Stimulated activated CD8-positive, alpha-beta memory T cell treated with anti-CD3 and anti-CD28 coated beads, Interleukin-2, amount 100 ng/mL, for 48 hours (primary cell): ENCODE measurements at places on chromosomes 5 and 9.
A peak's percentile ranks its signal among the peaks of the same experiment; 100 is the strongest.

GRCh38 chr5:94812232-94812631, 193.8 kb downstream of the SLF1 start:
- no peak for DNase-seq

- DNase-seq: peak; percentile 30
Observed at GRCh38 chr9:69317894-69318293, 7.1 kb upstream of the ENTREP1 start.

DNA sequence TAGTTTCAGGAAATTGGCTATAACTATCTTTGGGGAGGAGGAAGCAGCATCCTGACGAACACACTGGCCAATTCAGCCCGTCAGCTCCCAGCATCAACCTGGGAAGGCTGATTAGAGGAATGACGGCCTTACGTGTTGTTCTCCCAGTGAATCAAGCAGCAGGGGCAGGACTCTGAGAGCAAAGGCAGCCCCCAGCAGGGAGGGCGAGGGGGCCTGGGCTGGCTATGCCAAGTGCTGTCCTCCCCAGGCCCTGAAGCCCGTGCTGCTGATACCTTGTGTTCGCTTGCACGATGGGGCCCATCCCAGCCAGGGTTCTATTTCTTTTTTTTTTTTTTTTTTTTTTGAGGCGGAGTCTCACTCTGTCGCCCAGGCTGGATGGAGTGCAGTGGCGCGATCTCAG, 254.1 kb downstream of the FSTL4 start:
- DNase-seq: no peak

DNA sequence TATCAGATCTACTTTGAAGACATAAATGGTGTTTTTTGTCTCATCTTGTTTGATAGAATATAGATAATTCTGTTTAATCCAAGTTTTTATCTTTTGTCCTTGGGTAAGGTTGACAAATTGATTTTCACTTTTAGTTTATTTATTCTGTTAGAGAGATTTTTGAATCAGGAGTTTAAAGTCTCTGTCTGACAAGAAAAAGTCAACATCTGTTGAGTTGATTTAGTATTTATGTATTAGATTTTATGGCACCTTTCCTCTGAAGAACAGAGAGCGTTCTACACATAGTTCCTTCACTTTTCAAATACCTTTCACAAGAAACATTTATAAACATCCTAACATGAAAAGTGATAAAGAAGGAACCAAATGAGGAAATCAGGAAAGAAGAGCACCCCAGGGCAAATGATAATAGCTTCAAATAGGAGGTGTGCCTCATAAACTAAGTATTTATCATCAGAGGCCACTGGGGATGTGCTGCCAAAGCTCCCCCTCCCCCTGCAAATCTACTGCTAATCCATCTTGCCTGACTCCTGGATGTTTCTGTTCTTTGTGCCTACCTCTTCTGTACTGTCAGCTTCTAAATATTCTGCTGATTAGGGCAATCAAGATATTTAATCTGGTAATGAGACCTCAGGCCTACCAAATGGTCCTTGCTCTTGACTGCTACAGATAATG, 457.7 kb upstream of the CHD1 start:
- DNase-seq: no peak

DNA sequence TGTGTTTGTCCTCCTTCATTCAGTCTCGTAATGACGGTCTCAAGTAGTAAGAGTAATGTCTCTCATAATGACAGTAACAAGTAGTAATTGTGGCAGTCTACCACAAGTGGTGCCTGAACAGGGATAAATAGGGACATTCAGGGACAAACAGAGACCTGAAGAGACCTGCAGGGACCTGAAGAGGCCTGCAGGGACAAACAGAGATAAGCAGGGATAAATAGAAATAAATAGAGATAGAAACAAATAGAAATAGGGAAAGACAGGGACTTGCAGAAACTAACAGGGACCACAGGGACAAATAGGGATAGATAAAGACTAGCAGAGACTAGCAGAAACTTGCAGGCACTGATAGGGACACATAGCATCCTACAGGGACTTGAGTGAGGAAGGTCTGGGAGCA, 7.9 kb downstream of the UGT3A2 start:
- DNase-seq: no peak

GRCh38 chr5:159342840-159343239, 12.6 kb upstream of the IL12B start:
- no peak for DNase-seq

- no peak for DNase-seq
Observed at GRCh38 chr5:81853030-81853357, 102.1 kb upstream of the SSBP2 start.

DNA sequence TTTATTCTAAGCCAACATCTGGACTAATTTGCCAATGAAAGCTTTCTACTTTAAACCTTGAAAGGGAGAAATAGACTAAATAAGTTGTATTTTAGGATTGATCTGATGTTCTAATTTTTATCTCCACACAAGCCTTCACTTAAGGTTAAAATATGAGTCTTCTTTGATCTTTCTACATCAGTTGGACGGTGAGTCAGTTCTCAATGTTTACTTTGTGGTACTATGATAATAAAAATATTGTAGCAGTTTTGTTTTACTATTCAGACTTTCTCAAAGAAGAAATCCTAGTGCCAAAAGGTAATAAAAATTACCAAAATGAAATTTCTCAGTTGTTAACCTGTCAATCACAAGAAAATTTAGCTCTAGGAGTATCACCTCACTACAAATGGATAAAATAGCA, 203.5 kb upstream of the RGMB start:
- no peak for DNase-seq

GRCh38 chr5:113164021-113164420, 187.4 kb downstream of the DCP2 start:
- no peak for DNase-seq

DNA sequence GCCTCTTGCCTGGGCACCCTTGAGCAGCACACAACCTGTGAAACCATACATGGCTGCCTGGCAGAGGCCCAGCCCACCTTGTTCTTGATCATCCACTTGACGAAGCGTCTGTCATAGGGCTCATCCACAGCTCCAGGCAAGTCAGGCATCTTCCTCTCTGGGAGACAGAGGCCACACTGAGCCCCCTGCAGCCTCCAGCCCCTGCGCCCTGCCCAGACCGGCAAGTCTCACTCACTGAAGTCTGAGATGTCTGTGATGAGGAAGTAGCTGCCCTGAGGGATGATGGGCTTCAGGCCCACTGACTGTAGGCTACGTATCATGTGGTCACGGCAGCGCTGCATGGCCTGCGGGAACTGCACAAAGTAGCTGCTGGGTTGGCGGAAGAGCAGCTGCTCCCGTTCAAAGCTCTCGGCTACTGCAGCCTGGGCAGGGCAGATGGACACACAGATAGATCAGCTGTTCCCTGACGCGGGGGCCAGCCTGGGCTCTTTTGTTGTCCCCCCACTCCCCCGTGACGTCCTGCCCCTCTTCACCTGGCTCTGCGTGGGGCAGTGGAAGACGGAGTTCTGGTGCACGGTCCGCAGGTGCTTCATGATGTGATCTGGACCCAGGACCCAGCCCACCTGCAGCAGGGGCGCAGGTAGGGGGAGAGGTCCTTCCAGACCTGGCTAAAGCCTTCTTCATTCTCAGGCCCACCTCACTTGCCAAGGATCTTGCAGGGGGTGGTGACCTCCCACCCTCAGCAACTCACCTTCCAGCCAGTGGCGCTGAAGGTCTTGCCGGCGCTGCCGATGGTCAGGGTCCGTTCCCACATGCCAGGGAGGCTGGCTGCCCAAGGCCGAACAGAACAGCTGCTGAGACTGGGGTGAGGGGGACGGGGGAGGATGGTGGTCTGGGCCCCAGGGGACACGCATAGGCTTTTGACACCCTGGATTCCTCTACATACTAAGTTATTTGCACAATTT, 5.9 kb upstream of the SPOUT1 start:
- no peak for DNase-seq

DNA sequence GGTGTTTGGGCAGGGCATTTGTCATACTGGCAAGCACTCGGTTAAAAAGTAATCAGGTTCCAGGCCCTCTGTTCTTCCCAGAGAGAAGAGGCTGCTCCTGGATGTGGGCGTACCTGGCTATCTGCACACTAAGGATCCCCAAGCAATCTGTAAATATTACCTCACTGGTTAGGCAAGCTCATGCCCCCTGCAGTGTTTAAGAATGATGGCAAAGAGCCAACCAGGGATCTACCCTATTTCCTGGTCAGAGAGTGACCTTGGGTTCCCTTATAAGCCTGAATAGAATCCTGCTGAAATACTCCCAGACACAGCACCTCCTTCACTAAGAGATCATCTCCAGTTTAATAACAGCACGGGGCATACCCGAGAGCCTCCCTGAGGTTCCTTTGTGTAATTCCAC, 181.2 kb downstream of the PIK3R1 start:
- DNase-seq: no peak

- DNase-seq: no peak
Observed at GRCh38 chr9:129900263-129901027, 65.2 kb downstream of the USP20 start.

GRCh38 chr9:87006956-87007355, 59.6 kb upstream of the GAS1 start:
- no peak for DNase-seq

DNA sequence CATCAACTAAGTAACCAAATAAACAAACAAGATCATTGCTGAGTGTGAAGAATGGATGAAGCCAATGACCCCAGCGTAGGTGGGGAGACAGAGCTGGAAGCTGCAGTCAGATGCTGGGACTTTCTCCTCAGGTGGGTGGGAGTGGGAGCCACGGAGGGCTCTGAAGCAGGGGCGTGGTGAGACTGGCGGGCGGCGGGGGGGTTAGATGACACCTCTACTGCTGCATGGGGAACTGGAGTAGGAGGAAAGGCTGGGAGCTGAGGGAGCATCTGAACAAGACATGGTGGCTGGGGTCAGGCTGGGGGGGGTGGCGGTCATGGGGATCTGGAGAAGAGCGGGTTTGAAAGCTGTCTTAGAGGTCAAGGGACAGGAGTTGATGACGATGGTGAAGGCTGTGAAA, 193.8 kb downstream of the C9orf50 start:
- DNase-seq: no peak

GRCh38 chr5:72597456-72597948, 90.3 kb upstream of the ZNF366 start:
- DNase-seq: no peak

DNA sequence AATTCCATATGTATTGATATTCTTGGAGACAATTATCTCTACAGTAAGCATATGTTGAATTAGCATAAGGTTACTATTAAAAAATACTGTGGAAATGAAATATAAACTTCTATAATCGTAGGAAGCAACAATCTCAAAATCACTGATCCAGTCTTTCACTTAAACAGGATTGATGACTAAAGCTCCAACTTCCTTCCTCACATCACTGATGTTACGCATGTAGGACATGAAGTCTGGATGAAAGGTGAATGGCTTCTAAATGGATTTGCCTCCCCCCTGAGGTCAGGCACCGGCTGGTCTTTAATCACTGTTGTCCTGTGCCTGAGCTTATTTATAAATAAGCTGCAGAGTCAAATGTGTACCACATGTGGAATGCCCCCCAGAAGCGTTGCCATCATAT, 157.1 kb upstream of the NFIB start:
- DNase-seq: no peak

- DNase-seq: no peak
Observed at GRCh38 chr5:41896230-41896629, 7.9 kb upstream of the RIMOC1 start.

- no peak for DNase-seq
Observed at GRCh38 chr5:134507452-134507851, 18.0 kb upstream of the JADE2 start.

- no peak for DNase-seq
Observed at GRCh38 chr5:85921590-85921989, 696.2 kb upstream of the COX7C start.

DNA sequence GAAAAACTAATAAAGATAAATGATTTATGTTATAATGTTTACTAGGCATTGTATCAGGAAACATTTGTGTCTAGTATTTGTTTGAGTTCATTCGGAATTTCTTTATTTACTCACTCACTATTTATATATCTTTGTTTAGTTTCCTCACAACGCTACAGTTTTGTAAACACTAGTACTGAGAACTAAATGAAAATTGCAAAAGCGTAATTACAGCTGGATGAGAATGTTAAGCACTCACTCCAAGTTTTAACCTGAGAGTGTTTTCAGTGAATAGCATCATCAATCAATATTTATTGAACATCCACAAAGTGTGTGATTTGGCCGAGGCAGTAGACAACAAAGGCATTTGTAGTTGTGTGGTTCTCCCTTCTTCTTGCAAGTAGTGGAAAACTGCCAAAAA, 969.6 kb upstream of the DMAC1 start:
- DNase-seq: no peak

DNA sequence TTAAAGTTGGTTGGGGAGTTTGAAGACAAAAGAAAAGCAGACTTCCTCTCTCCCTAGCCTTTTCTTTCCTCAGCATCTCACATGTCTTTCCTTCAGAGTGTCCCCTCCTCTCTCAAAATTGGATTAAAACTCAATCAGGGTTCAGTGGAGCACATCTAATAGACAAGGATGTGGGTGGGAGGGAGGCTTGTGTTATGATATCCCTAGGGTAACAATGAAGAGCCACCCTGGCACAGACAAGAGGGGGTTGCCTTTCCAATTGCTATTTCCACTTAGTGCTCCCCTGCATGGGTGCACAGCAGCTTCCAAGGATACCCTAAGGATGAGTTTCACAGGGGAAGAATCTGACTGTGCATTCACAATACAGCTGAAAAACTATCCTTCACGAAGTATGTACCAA, 585.2 kb upstream of the C9orf72 start:
- DNase-seq: no peak

DNA sequence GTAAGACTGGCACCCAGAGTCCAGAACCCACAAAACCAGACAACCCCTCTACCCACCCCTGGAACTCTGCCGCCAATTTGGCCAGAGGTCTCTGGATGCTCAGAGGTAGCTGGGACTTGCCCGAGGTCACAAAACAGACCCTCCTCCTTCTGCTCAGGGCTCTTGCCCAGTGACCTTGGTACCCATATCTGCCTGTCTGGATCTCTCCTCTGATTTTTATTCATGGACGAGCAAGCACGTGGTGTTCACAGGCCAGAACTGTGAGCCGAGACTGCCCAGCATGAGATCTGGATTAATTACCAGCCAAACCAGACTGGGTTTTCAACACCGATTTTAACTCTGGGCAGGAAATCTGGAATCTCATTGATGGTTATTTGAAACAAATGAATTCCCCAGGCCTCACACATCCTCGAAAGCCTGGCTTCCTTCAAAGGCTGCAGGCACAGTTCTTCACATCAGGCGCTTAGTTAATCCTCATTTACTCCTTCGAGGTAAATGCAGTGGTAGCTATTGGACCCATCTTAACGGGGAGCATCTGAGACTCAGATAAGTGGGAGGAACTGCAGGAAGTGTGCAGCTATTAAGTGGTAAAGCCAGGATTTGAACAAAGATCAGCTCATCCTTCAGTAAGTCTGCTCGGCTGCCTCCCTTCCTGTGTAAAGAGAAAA, 21.4 kb downstream of the COL27A1 start:
- DNase-seq: no peak

DNA sequence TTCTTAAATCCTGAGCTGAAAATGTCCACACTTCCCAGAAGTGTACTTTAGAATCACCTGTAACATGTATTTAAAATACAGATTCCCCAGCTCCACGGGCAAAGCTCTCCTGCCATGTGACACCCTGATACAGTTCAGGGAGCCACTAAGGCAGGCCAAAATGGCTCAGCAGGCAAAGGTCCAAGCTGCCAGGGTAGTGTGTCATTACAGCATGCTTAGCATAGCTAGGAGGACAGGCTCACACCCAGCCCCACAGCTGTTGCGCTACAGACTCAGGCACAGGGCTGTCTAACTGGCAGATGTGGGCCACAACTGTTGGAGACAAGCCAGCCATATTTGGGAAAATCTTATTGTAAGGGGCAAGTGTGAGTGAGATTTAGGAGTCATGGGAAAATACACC, 73.0 kb downstream of the C9orf85 start:
- no peak for DNase-seq
